ENCODE measurements at places on chromosomes 5 and 9. TPM values are rescaled to one million over a fixed set of nuclear protein-coding genes. Genes with fewer than 3 reads are reported as not detected.
A peak's percentile ranks its signal among the peaks of the same experiment; 100 is the strongest.

- no peaks in the 10 kb centered on the region for H3K27me3 ChIP-seq
- DNase-seq = no peak
- H3K27ac ChIP-seq = no peak overlapping the region
- no peaks in the 10 kb centered on the region for H3K4me1 ChIP-seq
- H3K36me3 ChIP-seq = no peaks in the 10 kb centered on the region
Observed at GRCh38 chr9:446074-446699, 231.5 kb downstream of the DOCK8 start.

DNA sequence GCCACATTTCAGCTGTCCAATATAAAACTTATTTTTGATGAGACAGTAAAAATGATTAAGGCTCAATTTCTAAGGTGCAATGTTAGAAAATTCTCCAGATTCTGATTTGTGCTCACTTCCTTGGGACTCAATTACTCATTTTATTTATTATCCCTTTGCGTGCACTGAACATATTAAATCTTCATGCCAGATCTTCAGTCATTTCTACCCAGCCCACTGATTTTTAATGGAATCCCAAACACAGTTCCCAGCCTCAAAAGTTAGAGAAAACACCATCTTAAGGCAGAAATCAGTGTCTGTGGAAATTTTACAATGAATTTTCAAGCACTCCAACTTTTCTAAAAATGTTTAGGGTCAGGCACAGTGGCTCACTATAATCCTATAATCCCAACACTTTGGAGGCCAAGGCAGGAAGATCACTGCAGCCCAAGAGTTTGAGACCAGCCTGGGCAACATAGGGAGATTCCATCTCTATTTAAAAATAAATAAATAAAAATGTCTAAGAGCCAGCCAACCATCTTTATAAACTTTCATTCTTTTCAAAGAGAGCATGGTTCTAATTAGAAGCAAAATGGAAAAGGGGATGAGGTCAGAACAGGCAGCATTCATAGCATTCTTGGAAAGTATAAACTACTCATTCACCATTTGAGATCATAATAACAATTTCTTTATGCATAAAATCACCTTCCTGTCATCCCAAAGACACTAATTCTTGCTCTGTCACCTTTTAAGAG lies 53.7 kb downstream of the TLE1 start:
- H3K27me3 ChIP-seq = no peaks in the 10 kb centered on the region
- H3K4me3 ChIP-seq = no peak overlapping the region
- DNase-seq = peak; percentile 58

GRCh38 chr9:85115473-85115872 lies 445.9 kb downstream of the NTRK2 start:
- H3K27me3 ChIP-seq = no peaks in the 10 kb centered on the region
- H3K36me3 ChIP-seq = no peaks in the 10 kb centered on the region
- DNase-seq = no peak
- no peak overlapping the region for H3K4me3 ChIP-seq

DNA sequence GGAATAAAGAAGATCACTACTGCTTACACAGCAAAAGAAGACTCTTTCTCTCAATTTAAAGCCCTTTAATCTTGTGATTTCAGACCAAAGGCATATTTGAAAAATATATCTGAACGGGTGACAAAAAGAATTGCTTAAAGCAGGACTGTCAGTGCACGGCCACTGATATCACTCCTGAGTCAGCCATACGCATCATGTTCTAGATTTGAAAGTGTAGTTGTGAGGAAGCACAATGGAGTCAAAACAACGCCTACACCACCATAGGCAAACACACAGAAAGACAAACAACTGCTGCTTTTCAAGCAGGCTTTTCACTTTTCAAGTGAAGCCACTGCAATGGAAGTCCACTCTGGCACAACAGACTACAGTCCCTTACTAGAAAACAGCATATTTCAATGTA lies 141.7 kb downstream of the AUH start:
- H3K4me1 ChIP-seq = no peaks in the 10 kb centered on the region
- H3K27me3 ChIP-seq = no peaks in the 10 kb centered on the region
- no peak overlapping the region for H3K27ac ChIP-seq
- no peak for DNase-seq
- no peaks in the 10 kb centered on the region for H3K36me3 ChIP-seq
- no peak overlapping the region for H3K4me3 ChIP-seq

DNA sequence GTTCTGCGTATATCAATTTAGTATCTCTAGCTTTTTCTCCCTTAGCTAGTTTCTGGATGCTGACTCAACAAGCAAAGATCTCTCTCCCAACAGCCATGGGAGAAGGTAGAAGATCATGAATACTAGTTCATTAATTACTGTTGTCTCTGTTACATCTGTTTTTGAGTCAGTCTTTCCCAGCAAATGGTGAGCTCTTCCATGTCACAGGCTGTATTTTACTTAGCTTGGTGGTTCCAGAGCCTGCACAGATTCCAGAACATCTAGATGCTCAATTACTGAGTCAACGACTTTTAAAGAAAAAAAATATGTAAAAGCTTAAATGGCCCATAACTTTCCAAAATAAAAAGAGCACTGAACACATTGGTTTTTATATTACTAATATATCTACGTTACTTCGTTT lies 307.2 kb downstream of the NSG2 start:
- H3K36me3 ChIP-seq = no peaks in the 10 kb centered on the region
- H3K4me1 ChIP-seq = no peaks in the 10 kb centered on the region
- no peak overlapping the region for H3K4me3 ChIP-seq
- DNase-seq = peak; percentile 77
- H3K27ac ChIP-seq = no peak overlapping the region
- H3K27me3 ChIP-seq = no peaks in the 10 kb centered on the region

DNA sequence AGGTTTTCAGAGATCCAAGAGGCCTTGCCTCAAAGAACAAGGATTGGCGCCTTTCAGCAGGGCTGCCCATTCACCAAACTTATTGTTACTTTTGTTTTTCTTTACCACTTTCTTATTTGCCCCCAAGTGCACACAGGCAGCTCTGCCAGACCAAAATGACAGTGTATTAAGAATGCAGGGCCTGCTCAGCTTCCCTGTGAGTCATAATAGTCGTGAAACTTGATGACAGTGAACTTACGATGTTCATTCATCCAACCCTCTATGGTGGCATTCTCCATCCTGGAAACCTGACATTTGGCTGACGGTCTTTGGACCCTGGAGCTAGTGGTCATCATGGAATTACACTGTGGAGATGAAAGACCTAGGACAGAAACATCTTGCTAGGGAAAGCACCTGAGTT lies 44.3 kb downstream of the UBE2QL1 start:
- H3K27ac ChIP-seq = no peak overlapping the region
- no peaks in the 10 kb centered on the region for H3K27me3 ChIP-seq
- H3K4me1 ChIP-seq = no peaks in the 10 kb centered on the region
- H3K36me3 ChIP-seq = no peaks in the 10 kb centered on the region
- no peak for DNase-seq

DNA sequence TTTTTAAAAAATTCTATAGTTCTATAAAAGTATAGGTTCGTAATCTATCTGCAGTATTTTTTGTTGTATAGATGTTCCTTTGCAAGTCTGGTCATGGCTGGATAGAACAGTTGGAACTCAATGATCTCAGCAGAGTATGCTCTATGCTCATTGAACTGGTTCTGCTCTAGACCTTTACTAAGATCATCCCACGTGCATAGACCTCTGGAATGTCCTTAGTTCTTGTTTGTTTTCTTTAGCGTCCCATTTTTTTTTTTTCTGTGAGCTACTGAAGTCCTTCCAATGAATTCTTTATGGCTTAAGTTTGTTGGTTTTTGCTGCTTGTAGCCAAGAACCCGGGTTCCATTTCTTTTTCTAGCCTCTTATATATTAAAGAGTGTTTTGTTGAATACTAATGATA lies 3.5 kb downstream of the TMEM38B start:
- no peak overlapping the region for H3K4me3 ChIP-seq
- H3K4me1 ChIP-seq = peaks cover 4% of the 10 kb centered on the region
- H3K27me3 ChIP-seq = peaks cover 6% of the 10 kb centered on the region
- DNase-seq = peak; percentile 22

DNA sequence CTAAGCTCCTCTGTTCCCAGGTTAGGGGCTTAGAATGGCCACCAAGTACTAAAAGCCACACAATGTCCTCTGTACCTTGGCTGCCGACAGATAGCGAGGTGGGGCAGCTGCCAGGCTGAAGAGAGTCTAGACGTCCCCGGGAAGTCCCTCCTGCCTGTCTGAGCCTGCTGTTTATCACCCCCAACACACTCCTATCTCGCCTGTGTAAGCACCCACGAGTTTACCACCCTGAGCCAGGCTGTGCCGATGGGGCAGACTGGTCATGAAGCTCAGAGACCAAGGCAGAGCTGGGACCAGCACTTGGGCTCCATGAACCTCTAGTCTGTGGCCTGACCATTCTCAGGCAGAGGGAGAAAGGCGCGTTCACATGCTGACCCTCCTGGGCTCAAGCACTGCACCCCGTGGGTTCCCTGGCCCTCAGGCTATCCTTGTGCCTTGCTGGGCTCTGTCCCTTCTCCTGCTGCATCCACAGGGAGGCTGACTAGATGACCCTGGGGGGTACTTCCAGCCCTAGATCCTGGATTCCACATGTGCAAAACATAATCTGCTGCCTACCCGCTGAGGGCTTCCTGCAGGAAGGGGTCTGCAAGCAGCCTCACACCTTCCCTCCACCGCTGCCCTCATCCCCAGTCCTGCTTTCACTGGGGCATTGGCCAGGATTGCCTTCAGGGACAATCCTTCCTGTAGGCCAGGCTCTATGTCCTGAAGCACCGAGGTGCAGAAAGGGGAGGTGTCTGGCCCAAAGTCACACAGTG lies 18.6 kb upstream of the SLC25A51 start:
- peaks cover 17% of the 10 kb centered on the region for H3K36me3 ChIP-seq
- no peak overlapping the region for H3K4me3 ChIP-seq
- H3K4me1 ChIP-seq = peaks cover 8% of the 10 kb centered on the region
- DNase-seq = no peak
- no peaks in the 10 kb centered on the region for H3K27me3 ChIP-seq

GPR151 gene
- total RNA-seq = not detected

PCDHB10 gene
- total RNA-seq = 0.77 TPM

PITX1 gene
- 3.1 TPM for total RNA-seq

SMARCA2 gene
- 52.1 TPM for total RNA-seq

GFRA3 gene
- total RNA-seq = not detected

All from fibroblast of lung (primary cell).